ENCODE measurements at places on chromosomes 12 and 14.

DNA sequence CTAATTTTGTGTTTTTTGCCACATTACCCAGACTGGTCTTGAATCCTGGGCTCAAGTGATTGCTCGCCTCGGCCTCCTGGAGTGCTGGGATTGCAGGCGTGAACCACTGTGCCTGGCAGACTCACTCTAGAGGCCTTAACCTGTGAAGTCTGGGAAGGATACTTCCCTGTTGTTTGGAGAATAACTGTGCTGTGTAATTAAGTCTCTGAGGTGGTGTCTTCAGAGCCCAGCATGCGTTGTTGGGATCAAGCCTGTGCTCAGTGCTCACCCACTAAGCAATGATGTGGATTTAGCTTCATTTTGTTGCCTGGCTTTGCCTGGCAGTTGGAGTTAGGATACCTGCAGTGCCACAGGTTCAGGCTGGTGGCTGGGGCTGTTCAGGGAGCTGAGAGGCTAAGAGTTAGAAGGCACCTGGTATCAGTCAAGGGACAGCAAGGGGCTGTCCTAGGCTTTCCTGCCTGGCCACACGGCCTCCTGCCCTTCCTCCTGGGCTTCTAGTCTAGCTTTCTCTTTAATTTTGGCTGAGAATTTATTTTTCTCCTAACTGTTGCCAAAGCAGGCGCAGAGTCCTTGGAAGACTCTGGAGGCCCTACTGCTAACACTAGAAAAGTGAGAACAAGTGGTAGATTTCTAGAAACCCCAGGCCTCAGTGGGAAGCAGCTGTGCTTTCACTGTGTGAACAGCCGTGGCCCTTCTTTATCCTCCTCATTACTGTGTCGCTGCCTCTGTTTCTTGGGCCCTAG, 38.5 kb downstream of the EP400 start:
- no peak for DNase-seq

DNA sequence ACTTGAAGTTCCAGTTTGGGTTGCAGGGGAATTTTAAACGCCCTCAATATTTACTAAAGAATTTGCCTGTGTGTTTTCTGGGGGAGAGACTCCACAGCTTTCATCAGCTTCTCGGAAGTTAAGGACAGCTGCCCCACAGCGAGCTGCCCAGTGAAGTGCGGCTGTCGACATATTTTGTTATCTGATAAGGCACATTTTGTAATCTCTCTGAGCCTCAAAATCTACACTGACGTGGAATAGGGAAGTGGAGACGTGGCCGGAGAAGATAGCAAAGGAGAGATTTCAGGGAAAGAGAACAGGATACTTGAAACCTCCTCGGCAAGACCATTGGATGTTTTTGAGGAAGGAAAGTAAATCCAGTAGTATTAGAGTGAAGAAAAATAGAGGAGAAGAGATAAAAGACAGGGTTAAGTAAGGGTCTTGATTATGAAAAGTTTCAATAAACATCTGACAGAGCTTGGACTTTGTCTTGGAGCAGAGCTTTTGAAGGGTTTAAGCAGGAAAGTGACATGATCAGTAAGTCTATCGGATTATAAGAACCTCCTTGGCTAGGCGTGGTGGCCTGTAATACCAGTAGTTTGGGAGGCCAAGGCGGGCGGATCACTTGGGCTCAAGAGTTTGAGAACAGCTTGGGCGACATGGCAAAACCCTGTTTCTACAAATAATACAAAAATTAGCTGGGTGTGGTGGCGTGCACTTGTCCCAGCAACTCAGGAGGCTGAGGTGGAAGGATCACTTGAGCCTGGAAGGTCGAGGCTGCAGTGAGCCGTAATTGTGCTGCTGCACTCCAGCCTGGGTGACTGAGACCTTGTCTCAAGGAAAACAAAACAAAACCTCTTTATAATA, 1.1 kb downstream of the POLR3B start:
- DNase-seq, result peak; percentile 77

- DNase-seq, result no peak
Observed at GRCh38 chr12:50715174-50715573, 48.7 kb upstream of the ATF1 start.

DNA sequence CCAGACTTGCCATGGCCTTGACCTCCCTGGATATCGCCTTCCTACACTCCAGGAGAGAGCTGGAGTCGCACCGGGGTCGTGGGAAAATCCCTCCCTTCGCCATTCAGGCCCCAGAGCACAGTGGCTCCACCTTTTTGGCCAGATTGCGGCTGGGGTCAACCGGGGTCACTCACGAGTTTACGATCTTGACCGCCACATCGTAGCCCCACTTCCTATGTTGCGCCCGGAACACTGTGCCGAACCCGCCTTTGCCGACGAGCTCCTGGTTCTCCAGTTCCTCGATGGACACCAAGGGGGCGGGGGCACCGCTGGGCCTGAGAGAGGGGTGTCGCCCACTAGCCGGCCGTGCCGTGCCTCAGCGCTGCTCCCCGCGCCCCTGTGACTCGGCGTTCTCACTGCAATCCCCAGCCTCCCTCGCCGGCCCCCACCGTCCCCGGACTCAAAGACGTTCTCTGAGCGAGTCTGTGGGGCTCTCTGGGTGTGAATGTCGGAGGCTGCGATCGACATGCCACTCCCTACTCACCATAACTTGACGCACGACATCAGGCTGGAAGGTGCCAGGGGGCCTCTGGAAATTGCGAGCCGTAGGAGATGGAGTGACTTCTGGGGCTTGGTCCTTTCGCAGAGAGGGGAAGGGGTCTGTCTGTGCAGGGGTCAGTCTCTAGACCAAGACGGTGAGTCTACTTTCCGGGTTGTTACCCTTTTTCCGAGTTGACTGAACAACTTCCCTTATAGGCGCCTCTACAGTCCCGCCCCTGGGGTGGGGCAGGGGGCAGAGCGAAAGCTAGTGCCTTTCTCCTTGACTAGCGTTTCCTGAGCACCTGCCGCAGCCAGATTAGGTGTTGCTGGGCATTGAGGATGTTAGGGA, at the start of gene RIPK3:
Gene RIPK3 (minus strand): TSS at position 708 of the 868 bp plus-strand sequence. CDS start 165 bp downstream, at position 543.
- DNase-seq, result no peak

- DNase-seq, result peak; percentile 77
Observed at GRCh38 chr14:67999290-67999689, 179.7 kb downstream of the RAD51B start.

GRCh38 chr14:98489115-98489514, 782.9 kb downstream of the BCL11B start:
- no peak for DNase-seq
